Caco-2 (cell line): ENCODE measurements at places on chromosomes 2 and 18.

GRCh38 chr2:179123272-179123662, 73.3 kb upstream of the CCDC141 start:
- no peak for DNase-seq

- DNase-seq = no peak
Observed at GRCh38 chr2:117330641-117331040, 483.9 kb upstream of the DDX18 start.

GRCh38 chr2:203599509-203599908, 64.4 kb upstream of the RAPH1 start:
- DNase-seq = no peak

GRCh38 chr2:54454548-54455130, 1.5 kb upstream of the SPTBN1 start:
- no peak for DNase-seq

- DNase-seq = no peak
Observed at GRCh38 chr2:166436189-166436588, 57.9 kb downstream of the SCN7A start.

GRCh38 chr2:37997629-37998028, 72.5 kb downstream of the RMDN2 start:
- no peak for DNase-seq
